ENCODE measurements at places on chromosomes 6 and 20.
A peak's percentile ranks its signal among the peaks of the same experiment; 100 is the strongest.

DNA sequence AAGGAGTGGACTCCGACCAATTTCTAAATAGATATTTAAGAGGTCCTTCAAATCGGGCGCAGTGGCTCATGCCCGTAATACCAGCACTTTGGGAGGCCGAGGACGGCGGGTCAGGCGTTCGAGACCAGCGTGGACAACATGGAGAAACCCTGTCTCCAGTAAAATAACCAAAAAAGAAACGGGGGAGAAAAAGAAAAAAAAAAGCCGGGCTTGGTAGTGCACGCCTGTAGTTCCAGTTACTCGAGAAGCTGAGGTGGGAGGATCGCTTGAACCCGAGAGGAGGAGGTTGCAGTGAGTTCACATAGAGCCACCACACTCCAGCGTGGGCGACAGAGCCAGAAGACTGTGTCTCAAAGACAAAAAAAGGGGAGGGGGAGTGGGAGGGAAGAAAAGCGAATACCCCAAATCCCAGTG is 53.3 kb upstream of the HFE start:
- DNase-seq: no peak

- DNase-seq: no peak
These were observed 29.8 kb downstream of the ARHGAP40 start for GRCh38 chr20:38631155-38632022.

- DNase-seq: no peak
These were observed 86.8 kb downstream of the GJA1 start for GRCh38 chr6:121522265-121522664.

GRCh38 chr6:160137130-160137988 is 15.7 kb downstream of the SLC22A1 start:
- peak; percentile 94 for DNase-seq

DNA sequence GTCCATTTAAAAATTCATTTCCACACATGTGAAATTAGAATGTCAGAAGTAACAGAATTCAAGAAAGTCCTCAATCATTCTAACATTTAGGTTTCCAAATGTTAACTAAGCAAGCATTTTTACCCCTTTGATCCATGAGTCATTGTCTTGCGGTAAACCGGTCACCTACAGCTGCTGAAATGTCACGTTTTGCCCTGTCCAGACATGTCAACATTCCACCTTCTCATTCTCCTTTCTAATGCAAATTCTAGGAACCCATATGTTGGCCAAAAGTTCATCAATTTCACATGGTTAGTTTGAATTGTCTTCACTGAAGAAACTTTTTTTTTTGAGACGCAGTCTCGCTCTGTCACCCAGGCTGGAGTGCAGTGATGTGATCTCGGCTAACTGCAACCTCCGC is 117.2 kb downstream of the IPCEF1 start:
- no peak for DNase-seq

DNA sequence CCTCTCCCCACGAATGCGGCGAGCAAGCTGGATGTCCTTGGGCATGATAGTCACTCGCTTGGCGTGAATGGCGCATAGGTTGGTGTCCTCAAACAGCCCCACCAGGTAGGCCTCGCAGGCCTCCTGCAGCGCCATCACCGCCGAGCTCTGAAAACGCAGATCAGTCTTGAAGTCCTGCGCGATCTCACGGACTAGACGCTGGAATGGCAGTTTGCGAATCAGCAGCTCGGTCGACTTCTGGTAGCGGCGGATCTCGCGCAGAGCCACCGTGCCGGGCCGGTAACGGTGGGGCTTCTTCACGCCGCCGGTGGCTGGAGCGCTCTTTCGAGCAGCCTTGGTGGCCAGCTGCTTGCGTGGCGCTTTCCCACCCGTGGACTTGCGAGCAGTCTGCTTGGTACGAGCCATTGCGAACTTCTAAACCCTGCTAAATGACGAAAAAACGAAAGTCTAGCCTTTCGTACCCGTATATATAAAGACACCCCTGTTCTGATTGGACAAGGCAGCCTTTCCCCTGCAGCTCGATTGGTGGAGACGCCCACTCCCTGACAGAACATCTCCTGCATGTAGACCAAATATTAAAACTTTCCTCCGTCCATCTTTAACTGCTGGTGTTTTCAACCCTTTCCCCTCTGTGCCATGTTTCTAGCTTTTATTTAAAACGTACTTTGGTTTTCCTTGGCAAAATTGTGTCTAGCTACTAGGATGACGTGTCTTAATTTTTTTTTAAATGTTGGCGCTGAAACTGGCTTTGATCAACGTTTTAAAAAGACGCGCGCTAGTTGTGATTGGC is 109.8 kb downstream of the HFE start:
- DNase-seq: peak; percentile 76

- no peak for DNase-seq
These were observed 46.4 kb downstream of the UTRN start for GRCh38 chr6:144331491-144331969.

DNA sequence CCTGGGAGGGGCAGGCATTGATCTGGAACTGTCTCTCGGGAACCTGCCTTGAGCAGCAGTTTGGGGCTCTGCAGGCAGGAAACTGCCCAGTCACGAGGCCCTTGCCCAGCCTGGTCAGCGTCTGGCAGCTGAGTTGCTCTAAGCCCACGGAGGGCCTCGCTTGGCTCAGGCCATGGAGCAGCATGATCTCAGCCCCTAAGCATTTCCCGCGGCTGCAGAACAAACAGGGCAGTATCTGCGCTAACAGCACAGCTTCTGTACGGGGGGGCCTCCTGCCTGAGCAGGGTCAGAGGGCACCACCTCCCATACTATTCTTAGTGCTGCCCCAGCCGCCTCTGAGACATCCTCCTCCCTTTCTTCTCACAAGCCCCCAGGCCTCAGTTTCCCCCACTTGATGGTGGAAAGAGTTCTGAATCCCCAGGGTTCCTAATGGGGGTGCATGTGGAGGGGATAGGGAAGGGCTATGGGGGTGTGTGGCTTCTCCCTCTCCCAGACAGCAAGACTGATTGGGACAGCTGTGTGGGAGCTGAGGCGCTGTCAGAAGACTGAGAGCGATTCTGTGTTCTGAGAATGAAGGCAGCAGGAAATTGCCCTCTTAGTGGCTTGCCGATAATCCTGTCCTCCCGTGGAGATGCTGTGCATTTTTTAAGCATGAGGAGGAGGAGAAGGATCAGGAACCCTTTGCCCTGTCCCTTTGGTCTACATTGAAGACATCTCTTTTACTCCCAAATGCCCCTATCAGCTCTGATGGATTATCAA is 46.4 kb downstream of the MOCS1 start:
- DNase-seq: no peak

DNA sequence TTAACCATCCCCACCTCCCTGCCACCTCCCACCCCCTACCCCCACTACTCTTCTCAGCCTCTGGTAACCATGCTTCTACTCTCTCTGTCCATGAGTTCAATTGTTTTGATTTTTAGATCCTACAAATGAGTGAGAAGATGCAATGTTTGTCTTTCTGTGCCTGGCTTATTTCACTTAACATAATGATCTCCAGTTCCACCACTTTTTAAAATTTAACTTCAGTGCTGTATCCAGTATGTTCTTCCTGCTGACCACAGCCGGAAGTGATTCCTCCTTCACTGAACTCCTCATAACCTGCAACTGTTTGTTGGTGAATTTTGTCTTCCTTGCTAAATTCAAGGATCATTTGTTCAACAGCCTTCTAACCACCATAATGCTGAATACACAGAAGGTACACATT is 3.9 kb downstream of the MAP7 start:
- no peak for DNase-seq

- DNase-seq: no peak
These were observed 83.6 kb downstream of the MRPL14 start for GRCh38 chr6:44043479-44044153.

DNA sequence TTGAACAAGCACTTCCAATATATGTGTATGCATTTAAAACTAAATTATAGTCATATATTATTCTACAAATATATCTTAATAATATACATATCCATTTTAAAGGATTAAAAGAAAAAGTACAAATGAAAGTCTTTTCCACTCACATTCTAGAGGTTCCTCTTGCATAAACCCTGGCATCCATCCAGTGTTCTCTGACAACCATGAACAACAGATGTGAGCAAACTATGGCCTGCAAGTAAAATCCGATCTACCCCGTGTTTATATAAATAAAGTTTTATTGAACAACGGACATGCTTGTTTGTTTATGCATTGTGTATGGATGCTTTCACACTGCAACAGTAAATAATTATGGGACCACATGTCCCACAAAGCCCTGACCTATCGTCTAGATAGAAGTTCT is 1122.3 kb downstream of the EPHA7 start:
- no peak for DNase-seq

- peak; percentile 25 for DNase-seq
These were observed 23.3 kb upstream of the MYT1 start for GRCh38 chr20:64140956-64141355.

DNA sequence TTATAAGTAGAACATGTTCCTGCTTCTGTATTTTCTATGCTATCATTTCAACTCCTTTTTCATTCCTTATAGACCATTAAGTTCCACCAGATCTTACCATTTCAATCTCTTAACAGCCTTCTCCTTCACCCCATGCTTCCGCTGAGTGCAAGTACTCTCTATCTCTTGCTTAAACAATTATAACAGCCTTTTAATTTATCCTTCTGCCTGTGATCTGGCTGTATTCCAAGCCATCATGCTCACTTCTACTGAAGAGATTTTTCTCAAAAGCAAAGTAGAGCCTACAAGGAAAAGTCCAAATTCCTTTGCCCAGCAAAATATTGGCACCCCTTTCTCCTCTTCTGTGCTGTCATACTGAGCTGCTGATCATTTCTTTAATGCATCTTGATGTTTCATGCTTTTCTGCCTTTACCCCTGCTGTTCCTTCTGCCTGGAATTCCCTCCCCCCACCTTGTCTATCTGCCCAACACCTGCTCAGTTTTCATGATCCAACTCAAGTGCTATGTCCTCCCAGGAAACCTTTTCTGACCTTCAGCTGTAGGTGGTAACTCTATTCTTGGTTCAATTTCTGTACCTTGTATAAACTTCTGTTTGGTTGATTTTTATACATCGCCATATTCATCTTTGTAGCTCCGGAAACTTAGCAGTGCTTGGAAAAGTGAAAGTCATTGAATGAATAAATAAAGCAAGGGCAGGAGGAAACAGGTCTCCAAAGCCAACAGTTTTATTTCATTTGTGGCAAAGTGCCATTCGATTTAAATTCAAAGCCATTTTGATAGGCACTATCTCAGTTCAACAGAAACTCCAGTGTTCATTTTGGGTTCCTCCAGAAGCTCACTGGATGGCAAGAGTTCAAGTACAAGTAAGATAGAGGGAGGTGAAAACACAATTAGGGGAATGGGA is 10.5 kb upstream of the BMP2 start:
- no peak for DNase-seq

- peak; percentile 46 for DNase-seq
These were observed 1.6 kb downstream of the TNFRSF6B start for GRCh38 chr20:63697868-63698545.

GRCh38 chr6:10505529-10505928 is 15.6 kb upstream of the GCNT2 start:
- DNase-seq: no peak

- no peak for DNase-seq
These were observed 278.6 kb upstream of the MAP3K7 start for GRCh38 chr6:90865513-90865912.

DNA sequence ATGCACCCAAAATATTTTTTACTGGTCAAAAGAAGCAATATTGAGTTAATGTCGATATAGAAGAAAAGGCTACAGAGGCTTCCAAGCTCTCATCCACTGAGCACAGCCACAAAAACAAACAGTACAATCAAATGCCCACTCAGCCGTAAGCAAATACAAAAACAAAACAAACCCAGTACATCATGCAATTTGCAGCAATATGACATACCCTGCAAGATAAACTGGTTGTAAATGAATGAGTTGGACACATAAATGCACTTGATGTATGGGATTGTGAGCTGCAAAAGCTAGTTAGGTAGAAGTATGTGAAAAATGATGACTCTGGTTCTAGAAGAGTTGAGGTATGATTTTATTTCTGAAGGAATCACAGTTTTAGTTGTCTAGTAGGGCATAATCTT is 83.9 kb downstream of the SESN1 start:
- DNase-seq: no peak

GRCh38 chr6:11264100-11264499 is 31.6 kb upstream of the NEDD9 start:
- no peak for DNase-seq

- DNase-seq: no peak
These were observed 174.6 kb downstream of the SYNDIG1 start for GRCh38 chr20:24643731-24644626.
